AG08395 (cell line): ENCODE measurements at places on chromosomes 4 and X.

- no peak for DNase-seq
These were observed 661 bp downstream of the SPIN4 start for GRCh38 chrX:63350465-63350877.

- peak; percentile 44 for DNase-seq
These were observed 74.0 kb upstream of the PRSS48 start for GRCh38 chr4:151202851-151203455.

- no peak for DNase-seq
These were observed 414.1 kb downstream of the ADGRL3 start for GRCh38 chr4:61614231-61614630.

GRCh38 chr4:89204624-89205023 is 93.3 kb downstream of the TIGD2 start:
- no peak for DNase-seq

- peak; percentile 20 for DNase-seq
These were observed 114.6 kb downstream of the RBM47 start for GRCh38 chr4:40515037-40515397.

DNA sequence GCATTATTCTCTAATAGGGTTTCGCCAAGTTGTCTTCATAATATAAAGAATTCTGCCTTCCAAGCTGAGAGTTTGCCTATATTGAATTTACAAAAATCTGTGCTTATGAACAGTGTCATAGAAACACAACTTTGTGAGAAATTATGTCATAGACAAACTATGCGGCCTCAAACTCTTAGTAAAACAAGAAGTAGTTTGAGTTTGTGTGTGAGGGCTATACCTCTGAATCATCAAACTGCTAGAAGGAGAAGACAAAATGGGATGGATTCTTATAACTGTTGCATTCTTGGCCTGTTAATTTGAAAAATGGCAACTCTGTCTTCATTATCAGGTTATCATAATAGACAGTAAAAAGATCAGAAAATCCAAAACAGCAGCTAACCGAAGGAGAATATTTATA is 46.1 kb upstream of the NAP1L5 start:
- DNase-seq: peak; percentile 58

- no peak for DNase-seq
These were observed 655.2 kb downstream of the FAM133A start for GRCh38 chrX:94329182-94329581.

- DNase-seq: peak; percentile 48
These were observed 403 bp downstream of the SGCB start for GRCh38 chr4:52037689-52038102.

- no peak for DNase-seq
These were observed 138.4 kb downstream of the LDB2 start for GRCh38 chr4:16759931-16760582.

DNA sequence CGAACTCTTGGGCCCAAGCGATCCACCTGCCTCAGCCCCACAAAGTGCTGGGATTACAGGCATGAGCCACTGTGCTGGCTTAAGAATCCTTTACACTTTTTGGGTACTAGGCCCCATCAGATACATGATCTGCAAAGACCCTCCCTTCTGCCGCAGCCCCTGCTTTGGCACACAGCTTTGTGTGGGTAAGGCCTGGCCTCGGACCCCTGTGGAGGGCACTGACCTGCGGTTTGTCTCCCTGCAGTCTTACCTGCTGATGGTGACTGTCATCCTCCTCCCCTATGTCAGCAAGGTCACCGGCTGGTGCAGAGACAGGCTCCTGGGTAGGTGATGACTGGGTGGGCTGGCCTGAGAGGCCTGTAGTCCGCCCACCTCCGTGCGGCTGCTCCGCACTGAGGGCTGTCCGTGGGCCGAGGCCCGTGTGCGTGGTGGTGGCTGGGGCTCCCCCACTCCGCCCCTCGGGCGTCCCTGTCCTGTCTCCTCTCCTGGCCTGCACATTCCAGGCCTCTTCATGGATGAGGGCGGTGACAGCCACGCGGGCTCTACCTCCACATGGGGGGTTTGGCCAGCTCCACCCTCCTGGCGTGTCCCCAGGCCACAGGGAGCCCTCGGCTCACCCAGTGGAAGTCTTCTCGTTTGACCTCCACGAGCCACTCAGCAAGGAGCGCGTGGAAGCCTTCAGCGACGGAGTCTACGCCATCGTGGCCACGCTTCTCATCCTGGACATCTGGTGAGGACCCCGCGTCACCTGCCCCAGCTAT is 18.0 kb downstream of the DGKQ start:
- DNase-seq: no peak

DNA sequence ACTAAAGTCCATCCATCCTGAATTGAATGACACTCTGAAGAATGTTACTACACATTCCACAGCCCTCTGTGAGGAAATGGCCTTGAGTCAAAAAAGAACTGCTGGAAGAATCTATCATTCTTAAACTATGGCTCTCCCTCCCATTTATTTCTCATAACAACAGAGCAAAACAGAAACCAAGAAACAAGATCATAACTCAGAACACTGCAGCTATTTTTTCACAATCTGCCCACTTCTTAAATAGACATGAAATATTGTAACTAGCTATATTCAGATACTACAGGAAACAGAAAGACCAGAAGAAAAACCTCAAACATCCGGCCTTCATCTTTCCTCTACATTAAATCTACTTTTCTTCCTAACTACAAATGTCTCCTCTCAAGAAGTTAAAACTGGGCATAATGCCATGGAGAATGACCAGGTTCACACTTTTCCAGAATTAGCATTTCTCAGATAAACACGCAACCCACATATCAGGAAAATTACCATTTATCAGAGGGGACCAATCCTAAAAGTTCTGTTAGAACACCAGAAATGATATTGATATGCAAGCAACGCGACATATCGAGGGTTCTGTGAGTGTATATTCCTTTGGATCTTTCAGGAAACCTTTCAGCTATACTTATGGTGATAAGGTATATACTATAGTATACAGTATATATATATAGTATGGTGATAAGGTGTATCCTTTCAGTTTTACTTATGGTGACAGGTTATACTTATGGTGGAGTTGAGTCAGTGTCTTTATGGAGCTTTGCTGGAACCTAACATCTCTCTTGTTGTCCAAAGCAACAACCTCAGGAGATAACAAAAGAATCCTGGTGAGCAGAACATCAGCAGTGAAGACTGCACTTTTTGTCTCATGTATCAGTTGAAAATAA is 60.4 kb upstream of the IRF2 start:
- peak; percentile 76 for DNase-seq

- DNase-seq: no peak
These were observed 50.8 kb downstream of the DTHD1 start for GRCh38 chr4:36332023-36332781.

- DNase-seq: no peak
These were observed 42.7 kb downstream of the KIF4A start for GRCh38 chrX:70332600-70332999.

- no peak for DNase-seq
These were observed 81.5 kb upstream of the BMP3 start for GRCh38 chr4:80948995-80949394.

DNA sequence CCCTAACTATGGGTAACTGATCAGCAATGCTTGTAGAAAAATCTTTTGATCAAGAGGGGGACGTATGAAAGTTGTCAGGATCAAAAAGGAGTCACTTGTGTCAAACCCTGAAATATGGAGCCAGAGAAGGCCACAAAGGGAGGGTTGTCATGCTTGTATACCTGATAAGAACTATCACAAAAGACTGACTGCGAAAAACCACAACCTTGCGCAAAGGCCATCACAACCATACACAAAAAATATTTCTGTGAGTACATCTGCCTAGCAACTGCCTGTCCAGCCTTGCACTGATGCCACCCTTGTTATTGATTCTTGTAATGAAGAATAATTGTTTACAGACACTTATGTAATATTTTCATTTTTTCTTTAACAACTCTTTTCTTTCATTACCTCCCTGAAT is 22.8 kb upstream of the EIF4E start:
- no peak for DNase-seq

GRCh38 chrX:21932292-21933002 is 8.1 kb upstream of the SMS start:
- peak; percentile 82 for DNase-seq

- DNase-seq: no peak
These were observed 958.6 kb downstream of the STIM2 start for GRCh38 chr4:27819246-27819645.

DNA sequence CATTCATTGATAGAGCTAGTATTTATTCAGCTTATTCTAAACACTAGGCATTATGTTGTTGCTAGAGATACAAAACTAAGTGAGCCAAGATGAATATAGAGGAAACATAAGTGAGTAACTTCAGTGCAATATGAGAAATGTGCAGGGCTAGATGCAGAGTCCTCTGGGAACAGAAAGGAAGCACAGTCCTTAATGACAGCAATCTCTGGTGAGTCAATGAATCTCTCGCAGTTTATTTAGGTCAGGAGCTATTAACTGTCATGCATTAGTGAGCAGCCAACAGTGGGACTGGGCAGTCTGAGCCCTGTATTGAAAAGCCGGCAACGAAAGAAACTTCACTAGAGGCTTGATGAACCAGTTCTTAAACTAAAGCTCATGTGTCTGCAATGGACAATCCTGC is 598.1 kb upstream of the MAGEB2 start:
- DNase-seq: peak; percentile 19

- DNase-seq: no peak
These were observed 1953.1 kb upstream of the ADGRL3 start for GRCh38 chr4:59247032-59247431.

DNA sequence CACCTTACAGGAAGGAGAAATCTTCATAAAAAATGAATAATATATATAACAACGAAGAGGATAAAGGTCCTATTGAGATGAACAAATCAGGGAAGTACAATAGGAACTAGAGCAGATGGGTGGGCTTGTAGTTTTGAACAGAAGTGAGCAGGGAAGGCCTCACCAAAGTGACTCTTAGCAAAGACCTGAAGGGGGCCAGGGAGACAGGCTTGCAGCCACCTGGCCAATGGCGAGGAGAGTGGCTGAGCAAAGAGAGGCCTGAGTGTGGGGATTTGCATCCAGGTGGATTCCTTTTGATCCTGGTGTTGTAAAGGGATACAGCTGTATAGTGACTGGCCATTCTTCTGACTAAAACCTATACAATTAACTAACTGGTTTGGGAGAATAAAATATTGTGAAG is 354.1 kb downstream of the CAMK2D start:
- no peak for DNase-seq

- peak; percentile 21 for DNase-seq
These were observed 137.4 kb downstream of the PDLIM5 start for GRCh38 chr4:94588896-94589693.
